CD4-positive, alpha-beta memory T cell (primary cell): ENCODE measurements at places on chromosomes 6 and 20.

GRCh38 chr6:142399739-142400138 is 97.9 kb downstream of the ADGRG6 start:
- DNase-seq = no peak

DNA sequence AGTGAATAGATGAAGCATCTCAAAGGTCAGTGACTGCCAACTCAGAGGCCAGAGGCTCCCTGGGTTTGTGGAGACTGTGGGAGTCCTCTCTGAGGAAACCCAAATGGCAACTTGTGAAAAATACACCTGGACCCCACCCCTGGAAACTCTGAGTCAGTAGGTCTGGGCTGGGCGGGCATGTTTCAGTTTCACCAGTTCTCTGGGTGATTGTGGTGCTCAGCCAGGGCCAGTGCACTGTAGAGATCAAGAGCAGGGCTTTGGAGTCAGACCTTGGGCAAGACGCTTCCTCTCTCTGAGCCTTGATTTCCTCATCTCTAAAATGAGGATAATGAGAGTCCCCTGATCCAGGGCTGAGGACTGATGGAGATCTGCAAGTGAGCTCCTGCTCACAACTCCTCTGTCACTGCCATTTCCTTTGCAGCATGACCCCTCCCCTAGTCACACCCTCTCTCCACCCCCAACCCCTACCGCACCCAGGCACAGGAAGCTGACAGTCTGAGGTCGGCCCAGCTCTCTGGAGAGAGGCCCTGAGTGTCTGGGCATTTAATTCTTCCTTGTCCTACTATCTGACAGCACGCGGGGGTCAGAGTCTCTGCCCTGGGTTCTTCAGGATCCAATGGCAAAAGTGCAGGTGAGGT is 5.1 kb downstream of the DEF6 start:
- peak; percentile 86 for DNase-seq

- DNase-seq = no peak
Measured at GRCh38 chr6:146316175-146316495, 227.5 kb upstream of the RAB32 start.

- DNase-seq = peak; percentile 28
Measured at GRCh38 chr6:29628419-29629281, 4.3 kb downstream of the GABBR1 start.

GRCh38 chr6:69022993-69023392 is 387.9 kb downstream of the ADGRB3 start:
- DNase-seq = no peak

- no peak for DNase-seq
Measured at GRCh38 chr6:97412511-97412910, 129.5 kb upstream of the MMS22L start.

DNA sequence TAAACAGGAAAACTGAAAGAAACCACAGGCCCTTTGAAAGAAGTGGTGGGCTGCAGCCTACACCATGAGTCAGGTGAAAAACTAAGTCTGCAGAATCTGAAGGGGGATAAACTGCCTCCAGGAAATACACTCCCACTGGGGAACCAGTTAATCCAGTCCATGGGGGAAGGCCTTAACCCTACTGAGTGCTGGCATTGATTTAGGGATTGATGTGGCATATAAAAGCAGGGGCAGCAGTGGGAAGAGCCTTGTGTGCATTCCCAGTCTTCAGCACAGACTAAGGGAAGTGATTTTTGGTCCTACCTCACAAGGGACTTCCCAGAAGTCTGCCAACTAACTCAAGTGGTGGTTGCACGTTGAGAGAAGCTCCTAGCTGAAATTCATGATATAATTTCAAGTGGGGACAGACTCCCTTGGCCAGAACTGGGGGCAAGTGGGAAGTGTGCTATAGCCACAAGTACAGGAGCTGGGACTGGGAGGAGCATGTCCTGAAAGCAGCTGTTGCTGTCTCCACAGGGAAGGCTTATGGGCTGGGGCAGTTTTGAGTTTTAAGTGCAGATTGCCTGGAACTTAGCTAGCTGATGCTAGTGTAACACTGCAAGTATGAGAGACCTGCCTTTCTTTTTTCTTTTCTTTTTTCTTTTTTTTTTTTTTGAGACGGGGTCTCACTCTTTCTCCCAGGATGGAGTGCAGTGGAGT is 31.2 kb downstream of the CITED2 start:
- no peak for DNase-seq

DNA sequence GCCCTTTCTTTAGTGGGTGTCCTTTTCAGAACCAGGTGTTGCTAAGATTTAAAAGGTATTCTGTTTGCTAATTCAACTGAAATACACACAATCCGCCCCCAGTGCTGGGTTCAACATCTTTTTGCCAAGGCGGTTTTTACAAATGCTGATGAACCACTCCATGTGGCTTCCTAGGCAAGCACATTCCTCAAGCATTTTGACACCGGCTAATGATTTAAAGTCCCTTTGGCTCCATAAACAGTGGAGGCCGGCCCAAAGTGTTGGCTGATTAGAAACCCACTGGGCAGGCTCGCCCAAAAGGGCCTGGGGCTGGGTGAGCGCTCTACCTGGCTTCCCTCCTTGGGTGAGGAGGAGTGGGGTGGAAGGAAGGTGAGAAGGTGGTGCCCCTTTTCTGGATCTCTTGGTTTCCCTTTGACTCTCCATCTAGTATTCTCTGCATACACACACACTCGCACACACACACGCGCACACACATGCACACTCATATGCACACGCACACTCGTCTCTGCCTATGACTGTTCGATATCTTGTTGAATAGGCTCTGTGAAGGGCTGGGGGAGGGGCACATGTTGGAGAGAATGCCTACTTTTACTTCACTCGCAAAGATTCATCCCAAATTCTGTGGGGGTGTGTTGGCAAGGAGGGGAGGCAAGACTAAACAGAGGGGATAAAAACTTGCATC is 66.7 kb upstream of the ARMC2 start:
- no peak for DNase-seq

DNA sequence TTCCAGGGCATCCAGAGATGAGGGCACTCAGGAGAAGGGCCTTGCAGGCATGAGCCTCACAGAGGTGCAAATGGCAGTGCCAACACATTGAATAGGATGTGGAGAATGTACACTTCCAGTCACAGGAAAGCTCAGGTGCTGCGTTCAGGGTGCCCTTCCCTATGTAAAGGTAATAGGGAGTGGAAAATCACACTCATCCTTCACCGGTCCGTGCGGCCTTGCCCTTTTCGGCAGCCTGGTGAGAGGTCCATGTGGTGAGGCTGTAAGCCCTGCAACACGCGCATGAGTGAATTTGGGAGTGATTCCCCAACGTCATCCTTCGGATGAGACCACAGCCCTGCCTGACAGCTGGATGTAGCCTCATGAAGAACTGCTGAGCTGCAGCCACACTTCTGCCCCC is 43.0 kb upstream of the RPS6KA2 start:
- DNase-seq = no peak

DNA sequence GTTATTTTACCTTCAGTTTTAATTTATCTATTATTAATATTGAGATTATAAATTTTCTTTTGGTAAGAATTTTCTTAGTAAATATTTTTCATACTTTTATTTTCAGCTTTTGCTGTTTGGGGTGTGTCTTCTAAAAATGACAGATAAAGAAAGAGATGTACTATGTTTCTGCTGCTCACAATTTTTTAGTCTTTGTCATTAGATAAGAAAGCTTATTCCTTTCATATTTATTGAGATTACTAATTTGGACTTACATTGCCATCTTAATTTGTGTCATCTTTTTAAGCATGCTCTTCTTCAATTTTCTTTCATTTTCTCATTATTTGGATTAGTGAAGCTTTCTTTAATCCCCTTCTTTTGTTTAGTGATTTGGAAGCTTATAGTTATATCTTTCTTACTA is 13.6 kb upstream of the PHACTR2 start:
- no peak for DNase-seq

- DNase-seq = no peak
Measured at GRCh38 chr6:95797054-95797453, 218.7 kb upstream of the FUT9 start.

DNA sequence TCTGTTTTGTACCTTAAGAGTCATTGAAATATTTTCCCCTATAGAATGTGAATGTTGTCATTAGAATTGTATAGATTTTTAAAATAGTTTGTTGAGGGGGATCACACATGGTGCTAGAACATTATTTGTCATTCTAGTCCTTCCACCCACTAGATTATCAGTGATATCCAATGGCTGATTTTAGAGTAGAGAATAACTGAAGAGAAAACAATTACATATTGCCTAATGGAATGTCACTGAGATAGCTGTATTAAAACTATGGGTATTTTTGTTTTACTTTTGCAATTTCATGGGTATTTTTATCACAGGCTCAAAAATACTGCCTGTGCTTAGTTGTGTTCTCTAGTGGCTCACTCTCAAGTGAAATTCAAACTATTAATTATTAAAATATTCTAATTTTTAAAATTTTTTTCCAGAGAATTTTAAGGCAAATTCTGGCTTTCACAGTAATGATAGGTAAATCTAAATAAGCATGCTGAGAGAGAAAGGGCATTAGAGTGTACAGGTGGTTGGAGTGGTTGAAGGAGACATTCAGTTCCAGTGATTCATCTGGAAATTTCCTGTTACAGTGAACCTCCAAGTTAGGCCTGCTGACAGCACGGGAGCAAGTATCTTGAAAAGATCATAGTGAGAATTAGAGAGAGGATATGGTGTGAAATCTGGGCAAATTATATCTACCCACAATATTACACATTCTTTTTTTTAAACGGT is 399.6 kb downstream of the NKAIN2 start:
- no peak for DNase-seq

GRCh38 chr20:44137266-44137801 is 49.7 kb downstream of the JPH2 start:
- no peak for DNase-seq

DNA sequence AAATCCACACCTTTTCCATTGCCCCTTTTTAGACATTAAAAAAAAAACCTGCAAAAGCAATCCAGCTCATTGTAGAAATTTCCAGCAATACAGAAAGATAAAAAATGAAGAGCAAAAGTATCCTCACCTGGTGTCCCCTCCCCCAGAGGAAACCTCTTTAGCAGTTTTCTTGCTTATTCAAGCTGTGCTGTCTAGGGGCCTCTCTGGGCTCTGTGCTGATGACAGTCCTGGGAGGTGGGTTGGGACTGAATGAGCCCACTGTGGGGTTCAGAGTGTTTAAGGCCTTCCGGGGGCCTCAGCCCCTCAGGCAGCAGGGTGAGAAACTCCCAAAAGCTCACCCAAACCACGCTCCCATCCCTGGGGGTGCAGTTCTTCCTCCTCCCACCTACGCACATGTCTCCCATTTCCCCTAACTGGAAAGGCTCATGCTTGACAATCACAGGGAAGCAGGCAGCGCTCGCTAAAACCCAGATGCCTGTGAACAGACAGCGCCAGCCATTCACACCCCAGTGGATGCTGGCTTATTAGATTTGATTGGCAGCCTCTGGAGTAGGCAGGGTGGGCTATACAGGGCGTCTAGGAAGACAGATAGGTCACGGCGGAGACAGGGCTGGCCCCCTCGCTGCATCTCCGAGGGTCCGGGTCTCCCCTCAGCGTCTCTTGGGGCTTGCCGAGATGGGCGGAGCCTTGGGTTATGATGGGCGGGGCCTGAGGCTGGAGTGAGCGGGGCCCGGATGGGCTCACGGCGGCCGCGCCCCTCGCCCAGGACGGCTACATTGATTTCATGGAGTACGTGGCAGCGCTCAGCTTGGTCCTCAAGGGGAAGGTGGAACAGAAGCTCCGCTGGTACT is 4.6 kb downstream of the GUCA1A start:
- DNase-seq = no peak

DNA sequence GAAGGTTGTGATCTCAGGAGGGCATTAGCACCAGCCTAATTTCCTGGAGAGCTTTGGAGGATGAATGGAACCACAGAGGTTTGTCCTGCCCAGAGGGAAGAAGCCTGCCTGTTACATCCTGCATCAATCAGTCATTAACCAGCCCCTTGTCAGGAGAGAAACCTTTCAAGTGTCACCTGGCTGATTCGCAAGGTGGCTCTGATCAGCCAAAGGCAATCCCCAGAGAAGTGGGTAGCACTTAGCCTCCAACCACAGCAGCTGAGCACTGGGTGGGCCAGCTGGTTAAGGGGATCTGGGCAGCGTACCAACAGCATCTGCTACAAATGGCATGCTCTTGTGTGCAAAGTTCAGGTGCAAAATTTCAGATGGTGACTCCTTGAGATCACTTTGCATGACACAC is 26.9 kb downstream of the ANKEF1 start:
- no peak for DNase-seq

DNA sequence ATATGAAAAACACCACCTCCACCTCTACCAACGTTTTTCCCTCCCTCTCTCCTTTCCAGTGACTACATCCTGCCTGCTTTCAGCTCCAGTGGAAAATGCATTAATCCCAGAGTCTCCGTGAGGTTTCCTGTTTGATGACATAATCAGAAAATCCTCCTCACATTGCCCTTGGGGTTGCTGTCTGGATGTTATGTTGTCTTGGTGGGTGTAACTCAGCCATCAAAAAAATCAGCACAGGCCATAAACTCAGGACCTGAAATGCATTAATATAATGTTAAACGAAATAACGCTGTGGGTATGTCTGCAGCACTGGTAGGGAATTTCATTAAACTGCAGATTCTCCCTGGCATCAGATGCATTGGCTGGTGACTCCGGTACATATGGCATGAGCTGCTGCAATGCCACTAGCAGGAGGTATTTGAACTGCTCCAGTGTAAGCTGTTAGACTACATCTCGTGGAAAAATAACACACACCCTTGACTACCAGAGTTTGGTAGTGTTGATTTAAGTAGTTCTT is 297.8 kb downstream of the PRL start:
- no peak for DNase-seq

DNA sequence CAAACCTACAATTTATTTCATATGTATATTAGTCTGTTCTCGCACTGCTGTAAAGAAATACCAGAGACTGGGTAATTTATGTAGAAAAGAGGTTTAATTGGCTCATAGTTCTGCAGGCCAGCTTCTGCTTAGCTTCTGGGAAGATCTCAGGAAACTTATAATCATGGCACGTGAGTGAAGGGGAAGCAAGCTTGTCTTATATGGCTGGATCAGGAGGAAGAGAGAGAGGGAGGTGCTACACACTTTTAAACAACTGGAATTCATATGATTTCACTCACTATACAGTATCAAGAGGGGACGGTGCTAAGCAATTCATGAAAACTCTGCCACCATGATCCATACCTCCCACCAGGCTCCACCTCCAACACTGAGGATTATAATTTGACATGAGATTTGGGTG is 29.9 kb downstream of the PHACTR2 start:
- DNase-seq = no peak

GRCh38 chr6:153537422-153537821 is 406.3 kb upstream of the RGS17 start:
- no peak for DNase-seq

DNA sequence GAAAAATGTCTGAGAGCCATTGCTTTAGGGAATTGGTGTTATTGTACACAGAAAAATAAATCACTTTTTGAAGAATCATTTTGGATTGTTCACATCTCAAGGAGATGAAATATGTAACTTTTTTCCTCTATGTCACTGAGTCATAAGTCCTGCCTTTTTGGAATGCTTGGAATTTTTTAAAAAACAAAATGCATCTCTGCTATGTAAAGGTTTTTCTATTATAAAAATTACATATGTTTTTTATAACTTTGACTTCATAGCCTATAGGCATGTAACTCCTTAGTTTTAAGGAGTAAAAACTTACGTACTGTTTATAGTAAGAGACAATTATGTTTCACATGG is 8.7 kb downstream of the RNF144B start:
- DNase-seq = no peak

GRCh38 chr20:14711652-14712051 is 374.2 kb upstream of the FLRT3 start:
- DNase-seq = no peak

- no peak for DNase-seq
Measured at GRCh38 chr6:73121421-73121993, 103.8 kb downstream of the KHDC1L start.

- no peak for DNase-seq
Measured at GRCh38 chr6:156931283-156931682, 154.1 kb downstream of the ARID1B start.
